ENCODE measurements at places on chromosomes 5 and 9. TPM values are rescaled to one million over a fixed set of nuclear protein-coding genes. Genes with fewer than 3 reads are reported as not detected.

- no peaks in the 10 kb centered on the region for H3K36me3 ChIP-seq
- no peak overlapping the region for H3K4me3 ChIP-seq
- no peaks in the 10 kb centered on the region for H3K27me3 ChIP-seq
These were observed 879.8 kb upstream of the DMAC1 start for GRCh38 chr9:8679371-8679822.

- no peak for DNase-seq
- H3K27me3 ChIP-seq, result peaks cover 2% of the 10 kb centered on the region
- H3K4me1 ChIP-seq, result peaks cover 18% of the 10 kb centered on the region
- H3K27ac ChIP-seq, result peak overlapping the region; percentile 21
These were observed 24.0 kb upstream of the KLF9 start for GRCh38 chr9:70438341-70438928.

GRCh38 chr9:551986-552929, 289.2 kb upstream of the DMRT1 start:
- peaks cover 5% of the 10 kb centered on the region for H3K4me1 ChIP-seq
- DNase-seq, result no peak
- peaks cover 6% of the 10 kb centered on the region for H3K27me3 ChIP-seq
- H3K4me3 ChIP-seq, result no peak overlapping the region
- H3K27ac ChIP-seq, result no peak overlapping the region

DNA sequence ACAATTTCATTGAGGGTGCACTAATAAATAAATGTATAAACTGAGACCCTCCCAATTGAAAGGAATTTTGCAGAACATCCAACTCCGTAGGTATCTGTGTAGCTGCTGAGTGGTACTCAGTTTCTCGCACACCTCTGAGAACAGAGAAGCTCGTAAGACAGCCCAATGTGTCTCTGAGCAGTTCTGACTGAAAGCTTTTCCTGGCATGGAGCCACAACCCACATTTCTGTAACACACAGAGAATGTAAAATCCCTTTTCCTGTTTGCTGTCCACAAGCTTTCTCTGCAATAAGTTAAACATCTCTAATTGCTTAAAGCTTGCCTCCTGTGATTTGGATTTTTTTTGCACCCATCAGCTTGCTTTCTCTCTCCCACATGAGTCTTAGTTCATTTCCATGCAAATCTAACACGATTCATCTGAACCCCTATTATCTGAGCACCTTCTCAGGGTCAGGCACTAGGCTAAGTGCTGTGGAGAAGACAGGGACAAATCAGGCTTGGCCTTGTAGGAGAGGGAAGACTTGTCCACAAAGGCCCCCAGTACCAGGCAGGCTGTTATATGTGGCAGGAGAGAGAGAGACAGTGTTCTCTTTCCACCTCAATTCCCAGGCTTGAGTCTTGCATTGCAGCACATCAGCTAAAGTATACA, 44.2 kb upstream of the COL15A1 start:
- no peak for DNase-seq
- H3K4me1 ChIP-seq, result no peaks in the 10 kb centered on the region
- H3K27me3 ChIP-seq, result peaks cover 42% of the 10 kb centered on the region
- H3K36me3 ChIP-seq, result no peaks in the 10 kb centered on the region
- no peak overlapping the region for H3K4me3 ChIP-seq
- H3K27ac ChIP-seq, result no peak overlapping the region

DNA sequence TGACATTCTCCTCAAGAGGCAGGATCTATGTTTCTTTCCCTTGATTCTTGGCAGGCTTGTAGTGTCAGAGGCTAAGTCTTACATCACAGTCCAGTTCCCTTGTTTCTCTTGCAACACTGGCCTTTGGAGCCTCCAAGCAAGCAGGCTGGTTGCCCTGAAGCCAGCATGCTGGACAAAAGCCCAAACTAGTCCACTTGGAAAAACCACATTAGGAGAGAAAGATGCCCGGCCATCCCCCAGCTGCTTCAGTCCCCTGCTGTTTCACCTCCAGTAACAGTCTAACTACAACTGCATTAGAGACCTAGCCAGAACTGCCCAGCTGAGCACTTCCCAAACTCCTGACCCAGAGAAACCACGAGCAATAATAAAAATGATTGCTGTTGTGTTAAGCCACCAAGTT, 87.6 kb downstream of the ADAMTS6 start:
- no peaks in the 10 kb centered on the region for H3K4me1 ChIP-seq
- H3K36me3 ChIP-seq, result no peaks in the 10 kb centered on the region
- no peak overlapping the region for H3K4me3 ChIP-seq

- H3K4me1 ChIP-seq, result no peaks in the 10 kb centered on the region
- no peaks in the 10 kb centered on the region for H3K27me3 ChIP-seq
- no peak for DNase-seq
- H3K27ac ChIP-seq, result no peak overlapping the region
These were observed 164.1 kb upstream of the MPDZ start for GRCh38 chr9:13443346-13444244.

DNA sequence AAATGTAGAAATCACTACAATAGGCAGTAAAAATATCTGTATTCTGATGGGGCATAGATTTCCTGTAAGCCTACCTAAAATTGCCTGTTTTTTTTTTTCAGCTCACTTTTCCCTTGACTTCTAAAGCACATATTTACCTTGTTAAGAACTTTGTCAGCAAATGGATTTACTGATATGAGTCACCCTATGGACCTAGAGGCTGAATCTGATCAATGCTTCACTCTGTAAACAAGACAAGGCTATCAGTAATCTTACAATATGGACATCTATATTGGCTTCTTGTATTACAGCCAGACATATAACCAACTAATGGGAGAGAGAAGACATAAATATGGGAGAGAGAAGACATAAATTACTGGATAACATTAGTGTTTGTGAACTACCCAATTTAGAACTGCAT, 792.7 kb upstream of the CHD1 start:
- H3K36me3 ChIP-seq, result no peaks in the 10 kb centered on the region
- DNase-seq, result no peak
- no peak overlapping the region for H3K27ac ChIP-seq
- no peaks in the 10 kb centered on the region for H3K4me1 ChIP-seq

The PDE6A gene
- not detected for total RNA-seq

The SLC44A1 gene
- 9.5 TPM for total RNA-seq

Measured in activated CD4-positive, alpha-beta memory T cell treated with anti-CD3 and anti-CD28 coated beads, Interleukin-2, amount 10 ng/mL, durations not matched to agents 7 days and 5 days (primary cell).